ENCODE measurements at places on chromosomes 2 and 18.
A peak's percentile ranks its signal among the peaks of the same experiment; 100 is the strongest.

DNA sequence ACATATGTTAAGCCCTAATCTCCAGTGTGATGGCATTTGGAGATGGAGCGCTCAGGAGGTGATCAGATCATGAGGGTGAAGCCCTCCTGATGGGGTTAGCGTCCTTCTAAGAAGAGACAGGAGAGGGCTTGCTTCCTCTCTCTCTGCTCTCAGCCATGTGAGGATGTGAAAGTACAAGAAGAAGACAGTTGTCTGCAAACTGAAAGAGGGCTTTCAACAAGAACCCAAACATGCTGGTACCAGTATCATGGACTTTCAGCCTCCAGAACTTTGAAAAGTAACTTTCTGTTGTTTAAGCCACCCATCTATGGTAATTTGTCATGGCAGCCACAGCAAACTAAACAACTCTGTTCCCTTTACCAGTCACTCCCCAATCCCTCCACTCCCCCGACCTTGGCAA is 47.4 kb downstream of the CACNB4 start:
- DNase-seq = no peak

DNA sequence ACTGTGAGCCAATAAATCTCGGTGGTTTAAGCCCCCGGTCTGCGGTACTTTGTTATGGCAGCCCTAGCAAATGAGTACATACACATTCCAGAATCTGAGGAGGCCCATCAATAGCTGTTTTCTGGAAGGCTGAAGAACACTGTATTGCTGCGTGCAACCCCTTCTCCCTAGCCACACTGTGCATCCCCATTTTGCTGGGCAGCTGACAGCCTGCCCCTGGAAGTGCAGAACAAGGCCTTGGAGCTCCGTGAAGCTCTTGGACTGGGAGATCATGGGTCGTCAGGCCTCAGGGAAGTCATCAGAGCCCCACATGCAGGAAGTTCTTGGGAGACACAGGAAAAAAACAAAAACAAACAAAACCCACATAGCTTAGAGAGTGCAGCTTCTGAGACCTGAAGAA is 90.6 kb upstream of the ST6GAL2 start:
- no peak for DNase-seq

GRCh38 chr2:127735537-127736399 is 34.5 kb downstream of the SFT2D3 start:
- DNase-seq = no peak

GRCh38 chr2:18047896-18048657 is 169.6 kb downstream of the KCNS3 start:
- no peak for DNase-seq

- DNase-seq = peak; percentile 42
Measured at GRCh38 chr2:68837164-68837860, 33.9 kb downstream of the BMP10 start.

- DNase-seq = peak; percentile 38
Measured at GRCh38 chr18:53567929-53568574, 656.4 kb downstream of the MBD2 start.

DNA sequence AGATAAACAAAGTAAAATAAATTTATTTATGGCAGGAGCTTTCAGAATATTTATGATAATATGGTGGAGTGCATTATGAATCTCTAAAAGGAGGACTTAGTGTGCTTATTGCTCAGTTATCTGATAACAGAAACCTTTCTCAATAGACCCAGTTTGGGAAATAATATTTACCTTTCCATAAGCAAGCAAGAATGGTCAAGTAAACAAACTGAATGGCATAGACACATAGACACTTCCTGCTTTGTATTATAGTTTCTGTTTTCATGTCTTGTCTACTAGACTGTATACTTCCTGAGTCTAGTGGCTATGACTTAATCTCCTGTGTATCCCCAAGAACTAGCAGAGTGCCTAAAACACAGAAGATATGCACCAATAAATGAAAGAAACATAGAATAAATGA is 87.8 kb downstream of the UPP2 start:
- DNase-seq = no peak

DNA sequence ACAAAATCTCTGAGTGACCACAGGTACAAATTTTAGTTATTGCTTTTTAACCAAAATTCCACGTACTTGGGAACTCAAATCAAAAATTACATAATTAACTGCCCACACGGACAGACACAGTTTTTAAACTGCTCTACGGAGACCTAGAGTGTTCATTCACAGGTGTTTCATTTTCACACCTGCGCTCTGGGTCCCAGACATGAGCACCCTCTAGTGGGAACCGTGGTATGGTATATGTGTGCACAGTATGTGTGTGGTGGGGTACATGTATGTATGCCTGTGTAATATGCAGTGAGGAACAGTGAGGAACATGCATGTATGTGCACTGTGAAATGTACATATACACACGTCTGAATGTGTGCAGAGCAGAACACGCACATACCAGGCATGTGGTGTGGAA is 65.0 kb downstream of the PPP4R1 start:
- no peak for DNase-seq

GRCh38 chr18:8217051-8217564 is 392.1 kb upstream of the RAB12 start:
- DNase-seq = no peak

DNA sequence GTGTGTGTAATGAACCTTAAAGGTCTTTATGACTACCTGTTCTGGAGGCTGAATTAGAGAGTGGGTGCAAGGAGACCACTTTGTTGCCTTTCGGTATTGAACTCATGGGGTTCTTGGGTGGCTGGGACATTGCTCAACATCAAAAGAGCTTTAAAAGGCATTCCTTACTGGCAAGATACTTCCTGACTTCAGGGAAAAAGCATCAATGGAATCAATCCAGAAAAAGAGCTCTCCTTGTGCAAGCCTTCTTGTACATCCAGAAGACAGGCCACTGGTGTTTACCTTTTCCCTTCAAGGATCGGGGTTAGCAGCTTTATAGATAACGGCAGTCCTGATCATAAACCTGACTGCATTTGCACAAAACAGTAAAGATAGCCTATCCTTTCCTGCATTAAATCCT is 9.5 kb downstream of the PNO1 start:
- DNase-seq = no peak

DNA sequence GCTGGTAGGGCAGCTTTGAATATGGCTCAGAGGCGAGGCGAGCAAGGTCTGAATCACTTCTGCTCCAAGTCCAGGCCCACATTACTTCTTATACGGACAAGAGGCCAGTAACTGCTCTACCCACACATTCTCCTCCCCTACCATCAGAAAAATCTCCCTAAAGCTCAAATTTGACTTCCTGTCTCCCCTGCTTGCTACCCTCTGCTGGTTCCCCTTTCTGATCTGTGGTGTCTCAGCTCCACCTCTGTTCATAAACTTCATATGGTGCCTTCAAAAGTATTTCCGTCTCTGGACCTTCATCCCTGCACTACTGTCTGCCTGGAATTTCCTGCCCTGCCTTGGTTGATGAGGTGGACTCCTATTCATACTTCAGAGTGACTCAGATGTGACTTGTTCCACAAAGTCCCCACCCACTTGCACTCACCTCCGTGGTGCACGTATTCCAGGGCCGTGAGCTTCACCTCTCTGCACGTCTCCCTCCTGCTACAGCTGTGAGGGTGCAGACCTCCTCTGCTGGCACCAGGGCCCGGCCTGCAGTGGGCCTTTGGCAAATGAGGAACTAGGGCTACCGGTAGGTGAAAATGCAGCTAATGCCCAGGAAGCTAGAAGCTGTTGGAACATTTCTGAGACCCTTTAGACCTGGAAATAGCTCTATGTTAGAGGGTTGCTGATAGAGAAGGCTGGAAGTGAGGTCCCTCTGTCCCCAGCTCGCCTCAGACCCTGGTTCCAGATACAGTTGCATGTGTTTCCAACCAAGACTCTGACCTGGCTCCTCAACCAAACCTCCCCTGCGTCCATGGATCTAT is 24.6 kb upstream of the KCMF1 start:
- no peak for DNase-seq

- DNase-seq = no peak
Measured at GRCh38 chr2:9165625-9166024, 41.0 kb upstream of the ASAP2 start.

- no peak for DNase-seq
Measured at GRCh38 chr2:65165558-65165957, 35.7 kb upstream of the RAB1A start.

All from iPS DF 19.7 (cell line).